HepG2 (cell line): ENCODE measurements at places on chromosomes 2 and 18. TPM values are rescaled to one million over a fixed set of nuclear protein-coding genes. Genes with fewer than 3 reads are reported as not detected.

VWA3B gene
- not detected in 2 replicates for polyA plus RNA-seq

SLC8A1 gene
- polyA plus RNA-seq = not detected in 2 replicates

REG3A gene
- polyA plus RNA-seq = 0.13 TPM in 1 of 2 replicates, not detected in the other

AQP12A gene
- polyA plus RNA-seq = 0.20 TPM in 1 of 2 replicates, not detected in the other

CYS1 gene
- polyA plus RNA-seq = 0.04 TPM in 2 replicates

C2orf80 gene
- not detected in 2 replicates for polyA plus RNA-seq

ACADL gene
- not detected in 2 replicates for polyA plus RNA-seq

ACVR2A gene
- polyA plus RNA-seq = 8.2 and 8.3 TPM in 2 replicates

NCKAP5 gene
- polyA plus RNA-seq = 0.01 and 0.04 TPM in 2 replicates

CYTIP gene
- not detected in 2 replicates for polyA plus RNA-seq

NLRC4 gene
- 0.29 and 0.34 TPM in 2 replicates for polyA plus RNA-seq

L3MBTL4 gene
- 10.8 and 13.6 TPM in 2 replicates for polyA plus RNA-seq

EFR3B gene
- 0.42 TPM in 2 replicates for polyA plus RNA-seq

WDFY1 gene
- 77.1 and 78.4 TPM in 2 replicates for polyA plus RNA-seq

MROH2A gene
- 0.03 and 0.07 TPM in 2 replicates for polyA plus RNA-seq

SERPINB7 gene
- polyA plus RNA-seq = not detected in 2 replicates

OTOF gene
- polyA plus RNA-seq = not detected in 2 replicates

LYG2 gene
- polyA plus RNA-seq = 0.18 and 0.42 TPM in 2 replicates

COL4A3 gene
- polyA plus RNA-seq = not detected in 2 replicates

CTAGE1 gene
- 0.01 TPM in 1 of 2 replicates, not detected in the other for polyA plus RNA-seq

LOXL3 gene
- 6.5 and 7.2 TPM in 2 replicates for polyA plus RNA-seq

FAM161A gene
- polyA plus RNA-seq = 1.8 and 2.7 TPM in 2 replicates
